ENCODE measurements at places on chromosomes 3 and 15.
A peak's percentile ranks its signal among the peaks of the same experiment; 100 is the strongest.

- no peak for DNase-seq
These were observed 17.8 kb downstream of the ABHD17C start for GRCh38 chr15:80712956-80713355.

DNA sequence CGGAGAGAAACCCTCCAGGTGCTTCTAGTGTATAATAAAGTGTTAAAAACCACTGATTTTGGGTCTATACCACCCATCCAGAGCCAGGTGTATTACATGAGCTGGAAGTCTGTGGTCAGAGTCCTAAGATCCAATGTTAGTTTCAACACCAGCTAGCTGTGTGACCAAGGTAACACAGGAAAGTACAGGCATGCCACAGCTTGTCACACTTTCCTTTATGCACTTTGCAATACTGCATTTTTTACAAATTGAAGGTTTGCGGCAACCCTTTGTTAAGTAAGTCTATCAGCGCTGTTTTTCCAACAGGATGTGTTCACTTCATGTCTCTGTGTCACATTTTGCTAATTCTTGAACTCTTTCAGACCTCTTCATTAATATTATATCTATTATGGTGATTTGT lies 201.3 kb upstream of the PRICKLE2 start:
- no peak for DNase-seq

DNA sequence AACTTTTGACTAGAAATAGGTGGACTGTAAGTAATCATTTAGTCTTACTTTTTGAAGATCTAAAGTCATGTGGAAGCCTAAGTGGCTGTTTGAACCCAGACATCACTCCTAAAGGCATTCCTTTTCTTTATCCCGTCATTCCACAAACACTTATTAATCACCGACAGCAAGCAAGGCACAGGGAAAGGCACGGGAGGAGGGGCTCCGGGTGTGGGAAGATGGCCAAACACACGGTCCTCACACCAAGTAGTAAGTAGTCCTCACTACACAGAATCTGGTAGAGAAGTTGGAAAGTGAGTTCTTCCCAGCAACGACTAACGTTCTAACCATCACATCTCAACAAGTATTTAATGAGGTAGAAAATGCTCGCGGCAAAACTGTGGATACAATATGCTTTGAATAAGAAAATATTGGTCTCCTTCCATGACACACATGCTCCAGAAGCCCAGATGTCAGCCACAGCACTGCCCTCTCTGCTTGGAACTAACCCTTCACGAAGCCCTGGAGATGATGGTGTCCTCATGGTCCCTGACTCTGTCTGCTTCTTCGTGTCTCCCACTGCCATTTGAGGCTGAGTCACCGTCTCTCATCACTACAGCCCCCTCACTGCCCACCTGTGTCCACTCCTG lies 202.2 kb downstream of the OPA1 start:
- no peak for DNase-seq

DNA sequence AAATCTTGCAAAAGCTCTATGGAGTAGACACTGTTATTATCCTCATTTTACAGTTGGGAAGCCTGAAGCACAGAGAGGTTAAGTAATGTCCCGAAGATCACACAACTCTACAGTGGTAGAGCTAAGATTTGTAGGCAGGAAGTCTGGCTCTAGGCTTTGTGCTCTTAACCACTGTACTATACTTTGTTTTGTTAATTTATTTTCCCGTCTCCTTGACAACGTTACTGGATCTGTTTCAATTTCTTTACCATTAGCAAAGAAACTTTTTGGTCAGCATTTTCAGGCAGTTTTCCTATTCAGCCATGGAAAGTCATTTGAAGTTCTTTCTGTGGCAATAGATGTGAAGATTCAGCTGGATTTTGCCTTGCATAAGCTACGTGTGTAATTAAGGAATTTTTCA lies 51.7 kb downstream of the OTOL1 start:
- no peak for DNase-seq

DNA sequence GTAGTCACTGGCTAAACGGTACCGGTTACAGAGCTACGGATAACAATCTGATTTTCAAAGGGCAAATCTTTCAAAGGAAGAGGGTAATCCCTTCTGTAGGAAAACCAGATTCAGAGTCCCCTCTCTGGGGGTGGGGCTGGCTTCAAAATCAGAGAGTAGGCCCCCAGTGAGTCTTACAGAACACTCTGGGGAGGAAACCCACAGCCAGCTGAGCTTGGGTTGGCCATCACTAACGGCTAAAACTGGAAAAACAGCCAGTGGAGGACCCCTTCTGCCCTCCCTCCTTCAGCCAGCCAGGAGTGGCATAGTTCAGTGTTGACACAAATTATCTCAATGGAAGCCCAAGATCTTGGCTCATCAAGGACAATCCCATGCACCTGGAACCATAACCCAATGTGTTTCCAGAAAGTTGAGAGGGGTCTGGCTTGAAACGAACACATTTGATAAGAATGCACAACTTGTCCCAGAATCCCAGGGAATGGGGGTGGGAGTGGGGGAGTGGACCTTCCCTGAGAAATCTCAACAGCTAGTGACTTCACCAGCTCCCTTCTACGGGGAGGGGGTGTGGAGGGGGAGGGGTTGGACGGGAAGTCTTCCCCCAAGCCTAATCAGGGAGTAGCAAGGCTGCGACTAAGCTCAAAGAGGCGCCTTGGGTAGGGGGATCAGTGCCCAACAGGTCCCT lies 1.0 kb downstream of the RASL12 start:
- no peak for DNase-seq

DNA sequence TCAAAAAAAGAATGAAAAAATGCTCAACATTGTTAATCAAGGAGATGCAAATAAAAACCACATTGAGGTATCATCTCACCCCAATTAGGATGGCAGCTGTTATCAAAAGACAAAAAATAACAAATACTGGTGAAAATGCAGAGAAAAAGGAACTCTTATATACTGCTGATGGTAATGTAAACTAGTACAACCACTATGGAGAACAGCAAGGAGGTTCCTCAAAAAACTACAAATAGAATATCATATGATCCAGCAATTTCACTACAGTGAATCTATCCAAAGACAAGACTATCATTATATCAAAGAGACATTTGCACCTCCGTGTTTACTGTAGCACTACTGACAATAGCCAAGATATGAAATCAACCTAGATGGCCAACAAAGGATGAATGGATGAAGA lies 58.4 kb downstream of the PEAK1 start:
- DNase-seq = no peak

- peak; percentile 65 for DNase-seq
These were observed 61.3 kb downstream of the UACA start for GRCh38 chr15:70701891-70702568.

DNA sequence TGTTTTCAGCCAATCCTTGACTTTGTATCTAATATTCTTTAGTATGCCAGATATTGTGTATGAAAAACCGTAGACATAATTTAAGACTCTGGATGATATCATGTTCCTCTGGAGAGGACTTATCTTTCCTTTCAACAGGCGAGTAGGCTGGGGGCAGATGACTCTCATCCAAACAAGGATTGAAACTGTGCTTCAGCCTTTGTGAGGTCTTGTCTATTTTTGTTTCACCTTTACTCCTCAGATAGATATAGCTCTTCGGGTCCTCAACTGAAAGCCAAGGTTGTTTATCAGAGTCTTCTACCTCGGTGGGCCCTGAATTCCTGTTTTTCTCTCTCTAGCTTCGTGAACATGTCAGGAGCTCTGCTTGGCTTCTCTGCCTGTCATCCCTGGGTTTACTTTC lies 66.0 kb downstream of the C3orf20 start:
- DNase-seq = no peak

GRCh38 chr3:43255662-43256061 lies 30.7 kb upstream of the SNRK start:
- DNase-seq = no peak
